Midbrain (tissue), 1 donor: ENCODE measurements at places on chromosomes 2 and 18.
A peak's percentile ranks its signal among the peaks of the same experiment; 100 is the strongest.

DNA sequence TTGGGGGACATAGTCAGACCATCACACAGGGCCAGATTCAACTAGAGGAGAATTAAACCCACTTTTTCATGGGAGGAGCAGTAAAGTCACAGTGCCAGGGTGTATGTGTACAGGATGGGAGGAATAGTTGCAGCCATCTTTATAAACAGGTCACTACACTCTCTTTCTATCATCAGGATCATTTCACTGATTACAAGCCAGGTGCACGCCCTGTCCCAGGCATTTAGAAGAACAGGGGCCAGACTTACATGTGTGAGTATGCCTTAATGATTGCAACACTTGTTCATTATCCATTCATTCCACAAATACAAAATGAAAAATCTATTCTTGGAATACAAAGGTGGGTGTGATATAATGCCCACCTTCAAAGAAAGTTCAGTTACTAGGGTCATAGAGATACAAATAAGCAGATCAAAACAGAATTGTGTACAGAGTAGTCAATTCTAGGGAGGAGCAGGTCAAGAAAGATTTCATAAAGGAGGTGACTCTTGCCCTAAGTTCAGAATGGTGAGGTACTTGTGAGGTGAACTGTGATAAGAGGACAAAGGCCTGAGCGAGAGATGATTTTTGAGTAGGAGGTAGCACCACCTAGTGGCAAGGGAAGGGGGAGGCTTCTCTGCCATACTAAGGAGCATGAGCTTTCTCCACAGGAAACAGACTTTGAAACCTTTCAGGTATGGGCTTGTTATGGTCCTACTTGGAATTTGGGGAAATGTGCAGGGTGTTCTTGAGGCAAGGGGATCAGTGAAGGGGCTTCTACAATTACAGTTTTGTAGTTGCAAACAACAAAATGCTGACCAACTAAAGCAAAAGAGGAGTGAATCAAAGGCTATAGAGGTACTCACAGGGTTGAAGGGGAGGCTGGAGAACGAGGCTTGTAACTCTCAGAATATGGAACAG, 156.3 kb downstream of the SUCLG1 start:
- DNase-seq = peak; percentile 71

GRCh38 chr2:150887926-150888325, 373.7 kb downstream of the RBM43 start:
- DNase-seq = no peak

DNA sequence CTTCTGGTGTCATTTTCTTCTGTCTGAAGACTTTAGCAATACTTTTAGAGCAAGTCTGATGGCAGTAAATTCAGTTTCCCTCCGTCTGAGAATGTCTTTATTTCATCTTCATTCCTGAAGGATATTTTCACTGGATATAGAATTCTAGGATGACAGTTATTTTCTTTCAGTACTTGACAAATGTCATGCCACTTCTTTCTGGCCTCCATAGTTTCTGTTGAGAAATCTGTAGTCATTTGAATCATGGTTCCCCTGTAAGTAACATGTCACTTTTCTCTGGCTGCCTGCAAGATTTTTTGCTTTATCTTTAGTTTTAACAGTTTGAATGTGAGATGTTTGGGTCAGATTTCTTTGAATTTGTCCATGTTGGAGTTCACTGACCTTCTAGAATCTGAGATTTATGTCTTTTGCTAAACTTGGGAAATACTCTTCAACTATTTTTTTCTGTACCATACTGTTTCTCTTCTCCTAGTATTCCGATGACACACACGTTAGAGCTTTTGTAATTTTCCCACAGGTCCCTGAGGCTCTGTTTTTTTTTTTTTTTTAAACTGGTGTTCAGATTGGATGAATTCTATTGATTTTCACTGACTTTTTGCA, 30.2 kb downstream of the RMND5A start:
- no peak for DNase-seq

DNA sequence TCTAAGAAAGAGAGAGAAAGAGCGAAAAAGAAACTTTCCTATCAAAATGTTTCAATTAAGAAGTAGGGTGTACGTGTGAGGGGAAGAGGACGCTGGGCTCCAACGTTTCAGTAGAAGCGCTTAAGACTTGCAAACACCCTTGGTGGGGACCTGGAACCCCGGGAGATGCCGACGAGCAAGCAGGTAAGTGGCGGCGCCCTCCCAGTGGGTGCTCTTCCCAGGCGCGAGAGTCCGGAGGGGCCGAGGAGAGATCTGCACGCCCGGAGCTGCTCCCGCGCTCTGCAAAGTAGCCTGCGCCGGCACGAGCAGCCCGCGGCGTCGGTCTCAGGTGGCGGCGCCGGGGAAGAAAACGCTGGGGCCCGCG, 678 bp upstream of the OTX1 start:
- DNase-seq = no peak

DNA sequence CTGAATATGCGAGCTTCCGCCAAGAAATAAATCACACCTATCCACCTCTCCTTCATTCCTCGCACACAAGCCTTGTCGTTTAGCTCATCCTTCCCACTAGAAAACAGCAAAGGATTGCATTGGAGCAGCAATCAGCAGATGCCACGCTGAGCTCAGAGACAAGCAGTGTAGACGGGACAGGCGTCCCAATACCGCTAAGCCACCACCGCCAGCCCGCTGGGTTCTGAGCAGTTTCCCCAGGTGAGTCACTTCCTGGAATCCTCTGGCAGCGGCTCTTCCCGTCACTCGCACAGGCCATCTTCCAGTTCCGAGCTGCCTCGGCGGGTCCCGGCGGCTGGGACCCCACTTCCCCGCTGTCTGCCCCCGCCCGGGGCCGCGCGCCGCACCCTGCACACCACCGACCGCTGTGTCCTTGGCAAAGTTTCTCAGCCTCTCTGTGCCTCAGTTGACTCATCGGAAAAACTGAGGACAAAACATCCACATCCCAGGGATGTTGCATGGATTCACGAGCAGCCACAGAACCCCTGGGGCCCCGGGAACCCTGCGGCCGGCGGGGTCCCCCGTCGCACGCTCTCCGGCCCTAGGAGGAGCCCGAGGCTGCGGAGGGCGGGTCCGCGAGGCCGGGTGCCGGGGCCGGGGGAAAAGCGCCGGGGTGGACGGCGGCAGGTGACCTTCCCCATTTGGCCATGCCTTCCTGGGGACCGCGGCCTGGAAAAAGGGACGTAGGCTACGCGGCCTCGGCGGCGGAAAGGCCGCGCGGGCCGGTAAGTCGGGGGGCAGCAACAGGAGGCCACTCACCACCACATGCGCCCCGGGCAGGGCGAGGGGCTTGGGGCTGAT, 573 bp downstream of the KDSR start:
- DNase-seq = no peak

- DNase-seq = no peak
These were observed 36.6 kb downstream of the RPL31 start for GRCh38 chr2:101038455-101039255.

- DNase-seq = no peak
These were observed 51.0 kb downstream of the ANKRD44 start for GRCh38 chr2:197259470-197259999.

DNA sequence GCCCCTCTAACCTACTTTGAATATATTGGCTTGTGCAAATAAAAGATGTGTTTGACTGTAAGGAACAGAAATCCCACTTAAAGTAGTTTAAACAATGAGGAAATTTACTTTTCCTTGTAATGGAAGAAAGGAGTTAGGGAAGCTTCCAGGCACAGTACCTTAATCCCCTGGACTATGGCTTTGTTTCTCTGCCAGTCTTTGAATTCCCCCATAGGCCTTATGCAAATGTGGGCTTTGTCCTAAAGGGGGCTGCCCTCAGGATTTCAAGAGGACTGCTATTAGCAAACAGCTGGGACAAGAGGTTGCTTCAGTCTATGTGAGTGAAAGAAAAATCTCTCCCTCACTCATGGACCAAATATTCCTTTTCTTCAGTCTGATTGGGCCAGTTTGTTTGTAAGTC, 255.1 kb upstream of the THSD7B start:
- no peak for DNase-seq

DNA sequence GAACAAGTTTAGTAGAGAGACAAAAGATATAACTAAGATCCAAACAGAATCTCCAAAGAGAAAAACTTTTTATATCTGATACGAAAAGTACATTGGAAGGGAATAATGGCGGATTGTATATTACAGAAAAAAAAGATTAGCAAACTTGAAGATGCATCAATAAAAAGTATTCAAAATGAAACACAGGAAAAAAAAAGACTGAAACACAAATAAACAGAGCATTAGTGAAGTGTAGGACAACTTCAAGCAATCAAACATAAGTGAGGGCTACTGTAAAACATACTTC, 41.1 kb upstream of the MYCN start:
- DNase-seq = no peak

DNA sequence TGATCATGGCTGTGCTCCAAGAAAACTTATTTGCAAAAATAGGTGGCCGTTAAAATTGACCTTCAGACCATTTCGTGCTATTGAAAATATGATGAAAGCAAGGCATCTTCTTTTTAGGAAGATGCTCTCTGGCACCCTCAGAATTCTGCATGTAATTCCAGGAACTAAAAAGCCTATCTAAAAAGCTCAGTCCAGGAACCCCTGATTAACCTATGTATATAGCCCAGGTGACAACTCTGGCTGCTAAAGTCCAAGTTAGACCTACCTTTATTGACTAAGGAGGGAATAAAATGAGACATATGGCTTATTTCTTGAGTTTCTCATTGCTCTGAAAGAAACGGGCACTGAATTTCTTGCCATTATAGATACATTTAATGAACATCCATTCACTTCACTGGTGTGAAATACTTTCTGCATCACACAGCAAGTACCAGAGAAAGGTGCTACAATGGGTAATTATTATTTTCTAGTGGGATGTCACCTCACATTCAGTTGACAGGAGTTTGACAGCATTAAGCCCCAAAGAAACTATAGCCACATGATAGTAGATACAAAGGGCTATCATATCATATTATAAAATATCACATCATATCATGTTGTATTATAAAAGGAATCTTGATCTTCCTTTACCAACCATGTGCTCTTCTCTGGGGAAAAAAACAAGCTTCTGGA, 83.8 kb downstream of the EPHA4 start:
- no peak for DNase-seq

GRCh38 chr2:101173707-101174295, 22.6 kb upstream of the TBC1D8 start:
- no peak for DNase-seq

GRCh38 chr2:150023044-150023443, 435.5 kb upstream of the MMADHC start:
- DNase-seq = no peak

DNA sequence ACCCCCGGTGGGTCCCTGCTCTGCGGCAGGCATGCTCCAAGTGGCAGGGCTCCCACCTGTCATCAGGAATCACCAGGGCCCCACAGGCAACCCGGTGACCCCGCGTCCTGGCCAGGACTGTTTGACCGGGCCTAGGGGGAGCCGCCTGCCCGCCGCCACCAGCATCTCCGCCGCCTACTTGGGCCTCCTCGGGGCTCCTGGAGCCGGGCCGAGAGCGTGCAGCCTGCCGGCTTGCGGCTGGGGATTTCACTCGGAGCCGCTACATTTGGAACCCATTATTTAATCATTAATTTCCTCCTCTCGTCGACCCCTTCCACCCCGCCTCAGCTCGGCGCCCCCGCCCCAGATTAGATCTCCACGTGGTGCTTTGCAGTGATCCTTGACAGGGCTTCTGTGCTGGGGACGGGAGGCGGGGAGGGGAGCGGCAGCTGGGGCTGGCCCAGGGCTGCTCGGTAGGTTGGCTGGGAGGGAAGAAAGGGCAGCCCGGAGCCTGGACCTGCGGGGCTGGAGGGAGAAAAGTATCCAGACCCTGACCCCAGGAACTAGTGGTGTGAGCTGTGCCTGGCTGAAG, 295.4 kb downstream of the CYP26B1 start:
- DNase-seq = no peak

GRCh38 chr2:231486851-231487596, 22.7 kb upstream of the NCL start:
- no peak for DNase-seq

DNA sequence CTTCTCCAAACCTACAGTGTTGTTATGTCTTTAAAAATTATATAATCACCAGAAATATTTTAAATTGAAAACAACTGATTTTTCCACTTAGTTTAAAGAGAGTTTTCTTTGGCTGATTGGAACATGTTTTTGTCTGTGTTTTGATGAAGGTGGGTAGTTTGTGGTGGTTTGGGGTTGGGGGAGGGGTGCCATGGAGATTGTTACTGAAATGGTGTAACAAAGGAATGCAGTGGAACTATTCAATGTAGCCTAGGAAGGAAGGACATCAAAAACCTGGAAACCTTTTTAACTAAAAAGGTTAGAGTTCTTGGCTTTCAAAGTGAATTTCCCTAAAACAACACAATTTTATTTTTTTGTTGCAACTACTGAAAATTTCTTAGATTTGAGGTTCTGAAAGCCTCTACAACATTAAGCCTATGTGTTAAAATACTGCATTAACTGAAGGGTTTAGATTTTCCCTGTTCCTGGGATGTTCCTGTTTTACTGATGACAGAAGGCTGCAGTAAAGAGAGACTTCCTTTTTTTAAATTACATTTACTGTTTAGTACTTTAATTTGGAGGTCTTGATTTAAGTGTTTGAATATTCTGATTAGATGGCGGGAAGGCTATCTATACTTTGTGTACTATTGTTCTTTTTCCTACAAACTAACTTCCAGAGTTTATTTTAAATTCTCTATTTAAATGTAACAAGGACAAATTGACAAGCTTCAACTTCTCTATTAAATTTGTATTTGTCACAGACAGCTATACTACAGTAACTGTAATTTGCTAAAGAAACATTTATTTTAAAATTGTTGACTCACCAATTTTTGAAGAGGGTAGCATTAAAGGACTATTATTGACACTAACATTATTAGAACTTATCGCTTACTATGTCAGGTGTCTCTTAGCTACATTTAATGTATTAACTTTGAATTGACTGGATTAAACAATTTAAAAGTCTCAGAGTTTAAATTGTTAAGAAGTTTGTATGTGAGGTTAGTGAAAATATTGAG, 87.7 kb downstream of the LIMS1 start:
- DNase-seq = no peak

DNA sequence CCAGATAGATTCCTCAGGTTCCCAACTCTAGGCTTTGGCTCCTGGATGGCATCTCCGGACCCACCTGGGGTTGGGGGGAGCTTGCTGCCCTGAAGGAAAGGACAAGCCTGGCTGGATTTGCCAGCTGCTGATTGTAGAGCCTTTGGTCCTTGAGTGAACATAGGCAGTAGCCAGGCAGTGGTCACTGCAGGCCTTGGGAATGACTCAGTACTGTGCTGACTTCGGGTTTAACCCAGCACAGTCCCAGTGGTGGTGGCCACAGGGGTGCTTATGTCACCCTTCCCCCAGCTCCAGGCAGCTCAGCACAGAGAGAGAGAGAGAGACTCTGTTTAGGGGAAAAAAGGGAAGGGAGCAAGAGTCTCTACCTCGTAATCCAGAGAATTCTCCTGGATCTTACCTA, 27.7 kb upstream of the ACTR2 start:
- no peak for DNase-seq

GRCh38 chr2:9269295-9269694, 62.7 kb downstream of the ASAP2 start:
- DNase-seq = no peak

GRCh38 chr2:62200291-62200841, 4.5 kb downstream of the B3GNT2 start:
- DNase-seq = no peak

DNA sequence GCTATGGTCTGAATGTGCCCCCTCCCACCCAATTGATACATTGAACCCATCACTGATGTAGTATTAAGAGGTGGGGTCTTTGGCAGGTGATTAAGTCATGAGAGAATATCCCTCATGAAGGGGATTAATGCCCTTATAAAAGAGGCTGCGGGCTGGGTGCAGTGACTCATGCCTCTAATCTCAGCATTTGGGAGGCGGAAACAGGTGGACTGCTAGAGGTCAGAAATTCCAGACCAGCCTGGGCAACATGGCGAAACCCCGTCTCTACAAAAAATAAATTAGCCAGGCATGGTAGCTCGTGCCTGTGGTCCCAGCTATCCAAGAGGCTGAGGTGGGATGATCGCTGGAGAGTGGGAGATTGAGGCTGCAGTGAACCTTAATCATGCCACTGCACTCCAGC, 14.3 kb downstream of the POLR2D start:
- no peak for DNase-seq
